Fibroblast of villous mesenchyme (primary cell): ENCODE measurements at places on chromosomes 3 and 15. TPM values are rescaled to one million over a fixed set of nuclear protein-coding genes. Genes with fewer than 3 reads are reported as not detected.

DNA sequence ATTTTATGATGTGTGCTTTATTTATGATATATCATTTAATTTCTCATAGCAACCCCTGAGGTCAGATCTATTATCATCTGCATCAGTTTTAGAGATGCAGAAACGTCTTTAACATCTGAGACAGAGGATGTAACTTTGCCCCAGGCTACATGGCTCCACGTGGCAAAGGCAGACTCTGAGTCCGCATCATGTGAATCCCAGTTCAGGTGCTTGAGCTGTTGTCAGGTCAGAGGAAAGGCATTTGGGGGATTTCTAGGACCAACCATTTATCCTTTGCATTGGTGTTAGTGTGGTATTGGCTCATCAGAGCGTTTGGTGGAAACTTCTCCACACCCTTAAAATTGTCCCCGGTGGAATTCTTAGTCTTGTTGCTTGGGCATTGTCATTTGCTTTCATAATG is 10.8 kb downstream of the CACNA2D3 start:
- DNase-seq = no peak

DNA sequence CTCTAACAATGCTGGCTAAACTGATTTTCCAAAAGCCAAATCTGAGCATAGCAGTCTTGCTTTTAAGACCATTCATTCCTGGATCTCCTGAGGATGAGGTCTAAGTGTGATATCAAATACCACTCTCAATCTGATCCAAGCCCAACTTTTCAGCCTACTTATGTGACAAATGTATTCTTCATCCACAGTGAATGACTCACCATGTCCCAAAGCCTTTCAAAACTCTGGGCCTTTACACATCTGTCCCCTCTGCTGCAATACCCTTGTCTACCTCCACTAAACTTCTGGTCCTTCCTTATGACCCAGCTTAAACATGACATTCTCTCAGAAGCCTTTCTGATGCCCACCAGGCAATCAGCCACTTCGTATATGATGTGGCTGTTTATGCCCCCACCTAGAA is 4.6 kb downstream of the ANAPC13 start:
- no peak for DNase-seq

- DNase-seq = no peak
Observed at GRCh38 chr15:64349375-64349774, 6.6 kb downstream of the CSNK1G1 start.

DNA sequence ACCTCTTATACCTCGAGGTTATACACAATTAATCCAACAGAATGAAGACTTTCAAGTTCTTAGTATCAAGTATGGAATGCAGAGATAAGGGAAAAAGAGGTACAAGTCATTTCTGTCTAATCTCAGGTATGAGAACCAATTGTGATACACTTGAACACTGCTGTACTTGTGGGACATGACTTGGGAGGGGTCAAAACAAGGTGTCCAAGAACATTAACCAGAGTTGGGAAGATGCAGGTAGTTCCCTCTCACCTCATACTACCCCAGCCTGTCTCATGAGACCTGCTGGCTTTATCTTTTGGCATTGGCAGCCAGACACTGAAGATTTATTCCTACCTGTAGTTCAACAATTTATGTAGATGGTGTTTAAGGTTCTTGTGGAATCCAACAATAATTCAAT is 209.7 kb downstream of the NR1D2 start:
- no peak for DNase-seq

DNA sequence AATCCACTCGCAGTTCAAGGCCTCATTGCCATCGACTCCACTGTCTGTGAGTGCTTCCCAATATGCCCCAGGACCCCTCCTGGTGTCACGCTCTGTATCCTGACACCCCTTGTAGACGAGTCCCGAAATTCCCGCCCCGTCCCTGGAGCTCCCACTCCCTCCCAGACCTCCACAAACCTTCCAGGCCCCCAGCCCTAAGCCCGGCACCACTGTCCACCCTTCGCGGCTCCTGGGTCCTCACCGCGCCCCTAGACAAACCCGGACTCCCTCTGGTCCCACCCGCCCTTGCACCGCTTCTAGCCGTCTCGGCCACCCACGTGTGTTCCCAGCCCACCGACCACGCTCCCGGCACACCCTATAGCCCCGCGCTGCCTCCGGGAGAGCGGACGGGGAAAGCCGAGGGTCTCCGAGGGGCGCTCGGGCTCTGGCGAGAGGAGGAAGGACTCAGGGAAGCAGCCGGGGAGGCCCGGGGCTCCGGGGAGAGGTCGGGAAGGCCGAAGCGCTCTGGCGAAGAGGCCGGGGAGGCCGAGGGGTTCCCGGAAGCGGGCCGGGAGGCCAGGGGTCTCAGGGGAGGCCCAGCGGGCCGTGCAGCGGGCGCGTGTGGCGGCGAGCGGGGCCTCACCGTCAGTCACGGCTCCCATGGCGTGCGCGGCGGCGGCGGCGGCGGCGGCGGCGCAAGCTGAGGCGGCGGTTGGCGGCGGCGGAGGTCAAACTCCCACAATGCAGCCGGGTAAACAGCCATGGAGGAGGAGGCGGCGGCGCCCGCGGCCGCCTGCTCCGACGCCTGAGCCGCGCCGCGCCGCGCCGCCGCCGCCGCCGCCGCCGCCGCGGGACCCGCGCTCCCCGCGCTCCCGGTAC is at the start of the genes ATXN7 and THOC7:
Gene ATXN7, plus strand, starts transcription at position 718 of the 858 bp plus-strand sequence. CDS start 48,732 bp downstream, outside the sequence.
Gene THOC7, minus strand, starts transcription at position 656 of the 858 bp plus-strand sequence. Its CDS starts 15 bp downstream, at position 641.
- peak; percentile 68 for DNase-seq

Gene RGMA
- total RNA-seq = 0.32 TPM in 1 of 2 replicates, not detected in the other

Gene FANCD2OS
- not detected in 2 replicates for total RNA-seq

DNA sequence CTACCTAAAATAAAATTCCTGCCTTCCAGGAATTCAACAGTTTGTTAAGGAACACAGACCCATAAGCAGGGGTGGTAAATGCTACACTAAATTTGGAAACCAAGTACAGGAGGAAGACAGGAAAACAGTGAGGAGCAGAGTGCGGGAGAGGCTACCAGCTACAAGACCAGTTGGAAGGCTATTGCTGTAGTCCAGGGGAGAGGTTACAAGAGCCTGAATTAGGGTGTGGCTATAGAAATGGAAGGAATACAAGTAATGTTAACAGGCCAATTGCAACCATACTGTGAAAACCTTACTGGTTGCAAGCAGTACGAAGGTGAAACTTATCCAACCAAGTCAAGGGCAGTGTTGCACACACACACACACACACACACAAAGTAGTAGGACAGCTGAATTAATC is 880 bp upstream of the ARMC8 start:
- DNase-seq = no peak

GRCh38 chr15:27094235-27094634 is 123.3 kb downstream of the GABRG3 start:
- no peak for DNase-seq

- no peak for DNase-seq
Observed at GRCh38 chr3:57699591-57699990, 6.7 kb upstream of the DENND6A start.

- DNase-seq = no peak
Observed at GRCh38 chr3:37527361-37527760, 334.3 kb upstream of the CTDSPL start.

- no peak for DNase-seq
Observed at GRCh38 chr3:156586905-156587759, 32.2 kb upstream of the SSR3 start.

- no peak for DNase-seq
Observed at GRCh38 chr3:79006077-79006476, 761.7 kb downstream of the ROBO1 start.

DNA sequence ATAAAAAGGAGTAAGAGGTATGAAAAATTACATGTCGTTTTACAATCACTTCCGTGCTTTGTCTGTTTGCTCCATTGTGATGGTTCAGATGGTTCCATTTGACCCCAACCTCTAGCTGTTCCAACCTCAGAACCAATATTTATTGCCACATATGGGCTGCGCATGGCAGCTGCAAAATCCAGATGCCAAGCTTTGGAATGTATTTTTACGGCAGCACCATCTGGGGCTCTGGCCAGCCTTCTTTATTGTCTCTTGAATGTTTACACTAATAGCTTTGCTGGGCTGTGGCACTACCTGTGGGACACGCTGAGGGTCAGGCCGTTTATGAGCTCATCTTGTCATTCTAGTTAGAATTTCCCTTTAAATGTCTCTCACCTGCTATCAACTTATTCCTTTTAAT is 219.8 kb downstream of the ROBO2 start:
- DNase-seq = no peak

DNA sequence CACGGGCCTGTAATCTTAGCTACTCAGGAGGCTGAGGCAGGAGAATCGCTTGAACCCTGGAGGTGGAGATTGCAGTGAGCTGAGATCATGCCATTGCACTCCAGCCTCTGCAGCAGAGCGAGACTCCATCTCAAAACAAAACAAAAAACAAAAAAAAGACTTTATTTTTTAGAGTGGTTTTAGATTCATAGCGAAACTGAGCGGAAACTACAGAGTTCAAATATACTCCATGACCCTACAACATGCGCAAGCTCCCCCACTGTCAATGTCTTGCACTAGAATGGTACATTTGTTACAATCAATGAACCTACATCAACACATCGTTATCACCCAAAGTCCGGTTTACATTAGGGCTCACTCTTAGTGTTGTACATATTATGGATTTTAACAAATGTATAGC is 2.2 kb upstream of the CRTAP start:
- no peak for DNase-seq

DNA sequence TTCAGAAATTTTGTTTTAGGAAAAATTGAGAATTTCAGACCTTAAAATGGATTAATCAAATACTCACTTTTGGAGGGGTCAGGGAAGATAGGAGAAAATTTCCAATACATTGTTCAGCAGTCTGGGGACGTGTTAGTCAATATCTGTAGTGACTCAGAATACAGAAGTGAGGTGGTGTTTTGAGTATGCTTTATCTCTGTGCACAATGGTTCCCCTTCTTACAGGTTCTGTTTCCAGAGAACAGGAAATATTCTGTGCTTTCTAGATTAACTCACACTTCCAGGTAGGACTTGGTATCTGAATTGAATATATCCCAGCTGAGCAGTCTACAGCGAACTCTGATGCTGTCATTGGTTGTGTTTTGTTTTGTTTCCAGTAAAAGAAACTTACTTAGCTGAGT is 30.7 kb upstream of the CCDC54 start:
- no peak for DNase-seq

- DNase-seq = peak; percentile 9
Observed at GRCh38 chr3:78634316-78634715, 1133.5 kb downstream of the ROBO1 start.

DNA sequence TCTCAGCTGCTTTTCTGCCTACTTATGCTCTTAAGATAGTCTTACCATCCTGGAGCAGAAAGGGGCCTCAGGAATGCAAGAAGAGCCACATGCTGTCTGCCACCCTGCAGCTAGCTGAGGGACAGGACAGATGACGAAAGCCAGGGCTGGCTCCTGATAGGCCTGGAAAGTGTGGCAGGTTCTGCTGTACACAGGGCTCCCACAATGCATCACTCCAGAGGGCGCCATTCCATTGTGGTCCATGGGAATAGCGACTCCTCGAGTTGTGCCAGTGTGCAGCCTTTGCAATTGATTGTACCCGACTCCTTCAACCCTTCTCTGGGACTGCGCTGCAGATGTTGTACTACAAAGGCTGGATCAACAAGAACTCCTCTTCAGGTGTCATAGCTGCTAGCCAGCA is 11.2 kb downstream of the ACAN start:
- no peak for DNase-seq

Gene VEPH1
- total RNA-seq = 8.6 and 10.3 TPM in 2 replicates

DNA sequence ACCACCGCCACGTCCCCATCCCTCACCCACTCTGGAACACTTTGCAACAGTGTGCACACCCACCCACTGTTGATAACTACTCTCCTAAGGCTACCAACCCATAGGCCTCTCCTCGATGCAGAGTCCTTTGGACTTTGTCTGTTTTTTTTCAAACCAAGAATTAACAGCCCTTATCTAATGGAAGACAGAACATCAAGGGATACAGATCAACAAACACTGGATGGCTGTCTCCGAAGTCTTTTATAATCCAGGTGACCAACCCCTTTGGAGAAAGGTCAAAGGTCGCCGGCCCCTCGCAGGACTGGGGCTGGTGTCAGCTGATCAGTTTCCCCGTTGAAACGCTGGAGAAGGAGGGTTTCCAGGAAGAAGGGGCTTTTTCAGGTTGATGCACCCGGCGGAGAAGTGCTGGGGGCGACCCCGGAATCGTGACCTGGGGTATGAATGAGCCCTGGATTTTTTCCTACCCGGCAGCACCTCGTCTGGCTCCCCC is 532 bp downstream of the B4GALT4 start:
- peak; percentile 35 for DNase-seq

Gene GNB4
- 71.5 and 87.2 TPM in 2 replicates for total RNA-seq

DNA sequence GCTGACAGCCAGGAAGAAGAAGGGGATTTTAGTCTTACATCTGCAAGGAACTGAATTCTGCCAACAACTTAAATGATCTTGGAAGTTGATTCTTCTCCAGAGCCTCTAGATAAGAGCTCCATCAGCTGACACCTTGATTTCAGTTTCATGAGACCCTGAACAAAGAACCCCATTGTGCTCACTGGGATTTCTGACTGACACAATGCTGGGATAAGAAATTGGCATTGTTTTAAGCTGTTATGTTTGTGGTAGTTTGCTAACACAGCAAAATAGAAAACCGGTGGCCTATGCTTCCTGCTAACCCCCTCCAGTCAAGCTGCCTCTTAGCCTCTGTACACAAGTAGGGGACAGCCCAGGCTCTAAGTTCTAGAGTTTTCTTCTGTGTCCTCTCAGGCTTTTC is 36.2 kb downstream of the MASP1 start:
- no peak for DNase-seq

DNA sequence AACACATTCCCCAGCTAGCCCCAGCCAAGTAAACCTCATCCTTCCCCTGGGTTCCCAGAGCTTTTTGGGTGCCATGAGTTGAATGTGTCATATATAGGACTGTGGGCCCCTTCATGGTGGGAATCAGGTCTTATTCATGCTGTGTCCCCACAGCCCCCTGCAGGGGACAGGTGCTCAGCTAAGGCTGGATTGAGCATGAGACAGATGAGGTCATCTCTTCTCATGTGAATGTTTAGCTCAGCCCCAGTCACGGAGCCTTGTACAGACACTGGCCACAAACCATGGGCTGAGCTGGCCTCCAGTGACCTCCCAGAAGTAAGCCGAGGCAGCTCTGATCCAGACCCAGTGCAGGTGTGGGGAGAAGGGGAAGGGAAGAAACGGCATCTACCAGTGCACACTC is 70.7 kb downstream of the C3orf70 start:
- no peak for DNase-seq

DNA sequence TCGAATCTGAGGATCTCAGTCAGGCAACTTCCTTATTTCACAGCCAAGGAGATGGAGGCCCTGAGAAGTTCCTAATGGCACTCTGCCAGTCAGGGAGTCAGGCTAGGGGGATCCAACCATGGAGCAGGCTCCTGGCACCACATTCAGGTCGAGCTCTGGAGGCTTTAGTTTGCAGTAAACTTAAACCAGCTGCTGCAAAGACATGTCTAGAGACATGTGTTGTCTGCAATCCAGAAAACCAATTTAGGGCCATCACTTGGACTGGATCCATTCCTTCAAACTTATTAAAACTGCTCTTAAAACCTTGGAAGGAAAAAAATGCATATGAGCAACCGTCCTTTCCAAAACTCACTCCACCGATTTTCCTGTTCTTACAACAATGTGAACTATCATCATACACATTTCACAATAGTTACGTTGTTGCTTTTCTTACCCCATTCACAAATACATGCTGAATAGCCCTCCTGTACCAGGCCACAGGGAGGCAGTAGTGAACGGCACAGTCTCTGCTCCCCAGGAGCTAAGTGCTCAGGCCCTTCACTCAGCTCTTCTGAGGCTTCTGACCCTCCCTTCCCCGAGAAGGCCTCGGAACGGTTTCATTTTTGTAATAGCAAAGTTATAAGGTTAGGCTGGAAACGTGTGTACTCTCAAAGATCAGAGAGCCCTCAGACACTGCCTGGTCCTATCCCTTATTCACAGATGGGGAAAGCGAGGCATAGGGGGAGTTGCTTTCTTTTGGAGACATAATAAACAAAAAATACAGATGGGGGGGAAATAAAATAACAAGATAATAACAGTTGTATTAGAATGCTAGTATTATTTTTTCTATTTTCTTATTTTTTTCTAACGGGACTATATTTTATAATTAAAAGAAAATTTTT is 20.1 kb downstream of the RFT1 start:
- DNase-seq = peak; percentile 88
